ENCODE measurements at places on chromosomes 5 and 9.

GRCh38 chr9:98356326-98356725, 100.9 kb upstream of the TBC1D2 start:
- DNase-seq: no peak

DNA sequence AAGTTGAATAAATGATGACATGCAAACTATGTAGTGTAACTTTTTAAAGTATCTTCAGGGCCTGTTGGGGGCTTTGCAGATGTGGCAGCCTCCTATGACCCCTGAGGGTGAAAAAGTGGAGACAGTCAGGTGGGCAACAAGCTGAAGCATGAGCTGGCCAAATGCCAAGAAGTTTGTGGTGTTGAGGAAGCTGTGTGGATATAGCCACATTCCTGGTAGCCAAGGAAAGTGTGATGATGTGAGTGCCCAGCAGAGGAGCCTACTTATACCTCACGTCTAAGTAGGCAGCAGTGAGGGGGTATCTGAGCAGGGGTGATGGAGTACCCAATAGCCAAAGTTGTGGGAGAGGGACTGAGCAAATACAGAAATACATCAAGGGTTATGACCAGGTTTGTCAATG, 621.2 kb upstream of the CDH6 start:
- no peak for DNase-seq

DNA sequence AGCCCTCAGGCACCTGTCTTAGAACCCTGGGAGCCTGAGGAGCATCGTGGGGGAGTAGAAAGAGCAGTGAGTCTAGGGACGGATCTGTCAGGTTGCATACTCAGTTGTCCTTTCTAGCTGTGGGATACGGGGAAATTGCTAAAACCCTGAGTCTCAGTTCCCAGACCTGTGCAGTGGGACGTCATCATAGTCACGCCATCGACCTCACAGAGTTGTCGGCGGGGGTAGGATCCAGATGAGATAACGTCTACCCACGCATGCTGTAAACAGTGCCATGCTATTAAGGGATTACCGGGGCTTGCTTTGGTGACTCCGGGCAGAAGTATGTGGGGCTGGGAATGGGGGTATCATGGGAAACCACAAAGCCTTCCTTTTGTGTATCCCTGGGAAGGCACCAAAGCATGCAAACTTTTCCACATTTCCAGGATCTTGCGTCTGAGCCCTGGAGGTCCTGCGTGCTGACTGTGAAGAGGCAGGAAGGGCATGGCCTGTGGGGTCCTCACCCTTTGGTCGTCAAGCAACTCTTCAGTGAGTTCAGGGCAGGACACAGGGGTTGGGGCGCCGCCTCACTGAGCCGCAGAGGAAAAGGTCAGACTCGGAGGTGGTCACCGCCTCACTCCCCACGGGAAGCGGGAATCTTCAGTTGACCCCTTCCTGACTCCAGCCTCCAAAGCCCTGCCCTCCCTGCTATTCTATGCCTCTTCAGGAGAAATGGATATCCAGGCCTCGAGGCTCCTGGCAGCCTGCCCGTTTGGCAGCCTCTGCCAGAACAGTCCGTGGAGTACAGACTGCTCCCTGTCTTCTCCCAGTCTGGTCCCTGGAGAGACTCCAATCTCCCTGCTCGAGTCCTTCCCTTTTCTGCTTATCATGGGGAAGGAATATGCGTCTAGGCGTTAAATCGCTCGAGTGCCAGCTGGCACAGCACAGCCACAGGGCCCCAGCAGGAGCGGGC, 186.8 kb upstream of the KLF9 start:
- DNase-seq: no peak

- DNase-seq: no peak
Observed at GRCh38 chr5:143913008-143913752, 101.2 kb downstream of the HMHB1 start.

DNA sequence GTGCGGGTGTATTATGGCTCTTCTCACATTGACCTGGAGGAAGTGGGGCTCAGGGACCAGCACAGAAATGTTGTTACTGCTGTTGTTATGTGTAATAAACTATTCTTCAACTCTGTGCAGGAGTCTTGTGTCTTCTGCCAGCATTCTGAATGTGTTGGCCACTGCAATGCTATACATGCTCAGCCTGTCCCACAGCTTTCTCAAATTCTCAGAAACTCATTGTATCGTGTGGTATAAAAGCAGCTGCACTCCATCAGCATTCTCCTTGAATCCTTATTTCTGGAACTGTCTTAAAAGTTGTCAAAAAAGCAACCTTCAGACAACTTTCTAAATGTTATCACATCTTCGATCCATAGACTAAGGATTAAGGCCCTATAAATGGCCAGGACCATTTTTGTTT, 72.0 kb downstream of the ZNF474 start:
- DNase-seq: no peak

DNA sequence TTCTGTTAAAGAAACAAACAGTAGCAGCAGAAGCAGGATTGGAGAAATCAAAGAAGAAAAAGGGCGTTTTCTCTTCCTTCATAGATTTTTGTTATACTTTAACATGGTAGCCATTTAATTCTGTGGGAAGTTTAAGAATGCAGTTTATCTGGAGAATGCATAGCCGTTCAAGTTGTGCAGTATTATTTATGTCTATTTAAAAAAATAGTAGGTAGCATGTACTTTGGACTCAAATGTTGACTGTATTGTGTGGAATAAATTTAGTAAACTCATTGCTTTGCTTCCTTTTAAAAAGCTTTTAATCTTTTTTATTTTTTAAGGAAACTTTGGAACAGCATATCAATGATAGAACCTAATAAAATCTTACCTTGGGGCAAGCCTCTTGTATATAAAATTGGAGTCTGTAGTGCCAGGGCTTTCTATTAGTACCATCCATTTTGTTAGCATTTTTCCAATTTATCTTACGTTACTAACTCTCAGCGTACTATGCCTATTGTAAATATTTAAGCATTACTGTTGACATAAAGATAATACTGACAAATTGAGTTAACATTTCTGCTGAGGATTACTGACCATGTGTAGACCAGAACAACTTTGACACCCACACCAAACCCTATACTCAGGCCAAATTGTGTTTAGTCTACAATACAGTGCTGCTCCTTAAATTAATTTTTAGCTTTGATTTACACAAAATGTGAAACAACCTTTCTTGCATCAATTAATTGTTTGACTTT, 291.1 kb downstream of the NNT start:
- DNase-seq: no peak

DNA sequence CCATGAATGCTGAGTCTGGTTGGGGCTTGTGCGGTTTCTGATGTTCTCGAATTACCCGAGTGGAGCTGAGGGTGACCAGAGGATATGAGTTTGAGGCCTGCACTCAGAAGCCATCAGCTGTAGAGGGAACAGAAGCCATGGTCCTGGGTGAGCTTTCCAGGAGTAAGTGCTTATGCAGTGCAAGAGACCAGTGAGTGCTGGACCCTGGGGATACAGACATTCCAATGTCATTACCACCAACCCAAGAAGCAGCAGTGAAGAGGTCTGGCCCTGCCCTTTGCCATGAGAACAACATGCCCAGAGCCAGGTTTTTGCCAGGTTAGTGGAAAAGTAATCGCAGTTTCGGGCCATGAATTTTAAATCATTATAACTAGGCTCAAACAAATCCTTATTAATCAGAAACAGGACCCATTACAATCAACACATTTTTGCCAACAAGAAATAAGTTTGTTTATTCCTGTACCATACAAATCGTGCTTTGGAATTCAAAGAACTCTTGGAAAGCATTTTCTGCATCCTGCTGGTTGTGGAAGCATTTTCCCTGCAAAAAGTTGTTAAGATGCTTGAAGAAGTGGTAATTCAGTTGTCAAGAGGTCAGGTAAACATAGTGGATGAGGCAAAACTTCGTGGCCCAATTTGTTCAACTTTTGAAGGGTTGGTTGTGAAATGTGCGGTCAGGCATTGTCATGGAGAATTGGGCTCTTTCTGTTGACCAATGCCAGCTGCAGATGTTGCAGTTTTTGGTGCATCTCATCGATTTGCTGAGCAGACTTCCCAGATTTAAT, 154.6 kb downstream of the SYK start:
- DNase-seq: no peak

- DNase-seq: no peak
Observed at GRCh38 chr5:31059889-31060288, 133.6 kb upstream of the CDH6 start.

- no peak for DNase-seq
Observed at GRCh38 chr9:105690742-105691141, 3.6 kb upstream of the TMEM38B start.

DNA sequence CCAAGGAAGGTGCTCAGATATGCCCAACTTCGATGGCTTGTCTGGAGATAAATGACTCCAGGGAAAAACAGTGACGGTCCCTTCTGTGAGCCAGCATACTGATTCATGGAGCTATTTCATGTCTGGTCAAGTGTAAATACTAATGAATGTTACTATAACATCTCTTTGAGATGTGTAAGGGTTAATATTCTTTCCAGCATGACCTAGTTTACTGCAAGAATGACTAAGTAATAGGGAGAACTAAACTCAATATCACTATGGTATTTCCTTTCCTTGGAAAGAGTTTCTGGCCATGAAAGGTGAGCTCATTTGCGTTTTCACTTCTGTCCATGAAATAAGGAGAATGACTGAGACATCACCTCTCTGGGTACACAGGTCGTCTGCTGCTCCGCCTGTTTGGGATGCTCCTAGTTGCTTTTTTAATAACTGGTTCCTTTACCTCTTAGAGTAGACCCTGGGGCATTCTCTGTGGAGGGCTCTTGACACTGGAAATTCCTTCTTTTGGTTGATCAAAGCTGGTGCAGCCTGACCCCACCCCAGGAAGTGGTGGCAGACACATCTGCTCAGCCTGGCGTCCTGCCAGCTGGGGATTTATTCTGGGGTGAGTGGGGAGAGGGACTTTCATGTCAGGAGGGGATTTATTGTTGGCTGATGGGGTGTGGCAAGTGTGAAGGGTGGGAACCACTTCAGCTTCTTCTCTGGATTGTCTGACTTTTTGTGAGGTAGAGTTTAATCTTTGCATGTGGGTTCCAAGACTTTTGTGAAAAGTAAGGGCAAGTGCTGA, 250.0 kb upstream of the MPDZ start:
- no peak for DNase-seq

DNA sequence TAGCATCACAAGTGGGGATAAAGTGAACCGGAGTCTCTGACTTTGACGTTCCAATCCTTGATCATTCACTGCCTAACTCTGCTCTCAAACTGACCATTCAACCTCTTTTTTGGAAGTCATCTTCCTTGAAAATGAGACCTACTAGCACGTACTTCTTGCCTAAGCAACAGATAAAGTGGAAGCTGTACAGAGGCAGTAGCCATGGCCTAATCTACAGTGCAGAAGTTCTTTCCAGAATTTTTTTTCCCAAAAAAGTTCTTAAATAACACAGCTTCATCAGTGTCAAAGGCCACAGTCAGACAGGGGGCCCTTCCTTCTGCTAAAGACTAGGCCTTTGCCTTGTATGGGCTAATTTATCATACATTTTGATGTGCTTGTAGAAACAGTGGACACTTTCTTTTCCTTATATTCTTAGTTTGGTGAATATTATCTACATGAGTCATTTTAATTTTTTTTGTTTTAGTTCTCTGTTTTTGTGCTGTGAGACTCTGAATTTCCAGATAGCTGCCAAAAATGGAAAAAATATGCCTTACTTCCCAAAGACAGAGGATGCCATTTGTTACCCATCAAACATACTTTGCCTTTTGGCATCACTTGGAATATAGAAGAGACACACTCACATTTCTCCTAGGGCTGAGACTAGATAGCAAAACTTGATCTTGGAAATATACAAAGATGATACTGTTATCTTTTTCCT, 96.3 kb upstream of the VCAN start:
- DNase-seq: no peak

DNA sequence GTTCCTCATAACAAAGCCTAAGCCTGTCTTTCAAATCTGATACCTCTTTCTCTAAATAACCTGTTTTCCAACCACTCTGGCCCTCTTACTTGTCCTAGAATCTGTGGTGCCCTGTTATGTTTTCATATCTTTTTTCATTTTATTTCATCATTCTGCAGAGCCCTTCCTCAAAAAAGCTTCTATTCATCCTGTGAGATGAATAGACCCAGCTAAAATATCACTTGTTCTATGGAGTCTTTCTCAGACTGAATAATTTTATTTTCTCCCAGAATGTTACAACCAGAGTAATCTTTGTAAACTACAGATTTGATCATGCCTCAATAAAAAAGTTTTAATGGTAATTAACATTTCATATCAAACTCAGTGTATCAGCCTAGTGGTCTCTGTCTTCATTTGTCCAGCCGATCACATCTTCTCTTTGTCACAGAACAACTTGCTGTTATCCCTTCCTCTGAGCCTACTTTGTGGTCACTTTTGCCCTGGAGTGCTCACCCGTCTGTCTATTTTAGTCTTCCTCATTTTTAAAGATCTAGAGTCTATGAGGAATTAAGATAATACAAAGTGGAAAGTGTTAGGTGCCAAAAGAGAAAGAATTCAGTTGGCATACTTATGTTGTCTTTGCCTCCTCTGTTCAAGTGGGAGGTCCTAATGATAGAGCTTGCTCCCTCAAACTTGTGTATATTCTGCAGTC, 77.8 kb downstream of the ZCCHC7 start:
- DNase-seq: no peak

DNA sequence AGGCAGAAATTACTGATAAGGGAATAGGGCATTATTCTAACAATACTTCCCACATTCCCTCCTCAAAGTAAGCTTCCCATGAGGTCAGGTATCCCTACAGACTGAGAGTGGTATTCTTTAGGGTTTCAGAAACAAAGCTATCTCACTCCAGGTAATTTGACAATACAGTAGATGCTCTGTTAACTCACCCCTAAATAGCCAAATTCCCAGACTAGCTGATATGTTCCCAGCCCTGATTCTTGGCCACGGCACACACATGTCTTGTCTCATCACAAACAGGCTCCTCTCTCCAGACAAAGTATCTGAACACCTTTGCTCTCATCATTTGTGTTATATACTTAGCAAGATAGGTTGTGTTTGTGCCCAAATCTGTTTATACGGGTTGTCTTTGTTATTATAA, 139.9 kb downstream of the ZNF608 start:
- no peak for DNase-seq

- DNase-seq: no peak
Observed at GRCh38 chr5:123007754-123008153, 28.8 kb downstream of the PPIC start.

- DNase-seq: no peak
Observed at GRCh38 chr9:93287189-93287552, 103.2 kb downstream of the WNK2 start.

- no peak for DNase-seq
Observed at GRCh38 chr5:420632-421286, 22.2 kb upstream of the EXOC3 start.

DNA sequence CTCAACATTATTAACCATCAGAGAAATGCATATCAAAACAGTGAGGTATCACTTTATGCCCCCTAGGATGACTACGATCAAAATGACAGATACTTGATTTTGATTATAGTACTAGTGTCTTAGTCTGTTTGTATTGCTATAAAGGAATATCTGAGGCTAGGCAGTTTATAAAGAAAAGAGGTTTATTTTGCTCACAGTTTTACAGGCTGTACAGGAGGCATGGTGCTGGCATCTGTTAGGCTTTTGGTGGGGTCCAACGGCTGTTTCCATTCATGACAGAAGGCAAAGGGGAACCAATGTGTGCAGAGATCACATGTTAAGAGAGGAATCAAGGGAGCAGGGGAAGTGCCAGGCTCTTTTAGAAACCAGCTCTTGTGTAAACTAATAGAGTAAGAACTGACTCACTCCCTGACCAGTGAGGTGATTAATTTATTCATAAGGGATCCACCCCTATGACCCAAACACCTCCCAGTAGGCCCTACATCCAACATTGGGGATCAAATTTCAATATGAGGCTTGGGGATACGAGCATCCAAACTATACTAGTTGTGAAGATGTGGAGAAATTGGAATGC, 16.0 kb upstream of the AFF4 start:
- no peak for DNase-seq

- no peak for DNase-seq
Observed at GRCh38 chr5:145980259-145980658, 43.9 kb downstream of the SH3RF2 start.
